NCI-H2029 treated with DMSO at 0.1 percent for 48 hours (cell line): ENCODE measurements at places on chromosomes 16 and 17.

GRCh38 chr17:68621065-68621464, 19.9 kb upstream of the FAM20A start:
- DNase-seq = no peak

DNA sequence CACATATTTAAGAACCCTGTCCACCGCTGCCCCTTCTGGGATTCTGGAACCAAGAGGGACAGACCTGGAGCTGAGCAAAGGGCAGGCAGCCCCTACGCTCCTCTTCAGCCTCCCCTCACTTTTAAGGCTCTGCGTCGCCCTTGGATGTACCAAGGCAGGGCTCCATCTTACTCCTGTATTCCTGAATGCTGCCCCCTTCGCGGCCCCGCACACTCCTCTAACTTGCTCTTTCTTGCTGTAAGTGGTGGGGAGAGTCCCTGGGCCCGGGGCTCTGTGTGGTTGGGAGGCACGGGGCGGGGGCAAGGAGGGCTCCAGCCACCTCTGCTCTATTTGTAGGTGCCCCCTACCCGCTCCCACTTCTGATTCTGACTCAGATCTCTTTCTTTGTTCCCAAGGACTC, 1.2 kb downstream of the TNS4 start:
- DNase-seq = no peak

DNA sequence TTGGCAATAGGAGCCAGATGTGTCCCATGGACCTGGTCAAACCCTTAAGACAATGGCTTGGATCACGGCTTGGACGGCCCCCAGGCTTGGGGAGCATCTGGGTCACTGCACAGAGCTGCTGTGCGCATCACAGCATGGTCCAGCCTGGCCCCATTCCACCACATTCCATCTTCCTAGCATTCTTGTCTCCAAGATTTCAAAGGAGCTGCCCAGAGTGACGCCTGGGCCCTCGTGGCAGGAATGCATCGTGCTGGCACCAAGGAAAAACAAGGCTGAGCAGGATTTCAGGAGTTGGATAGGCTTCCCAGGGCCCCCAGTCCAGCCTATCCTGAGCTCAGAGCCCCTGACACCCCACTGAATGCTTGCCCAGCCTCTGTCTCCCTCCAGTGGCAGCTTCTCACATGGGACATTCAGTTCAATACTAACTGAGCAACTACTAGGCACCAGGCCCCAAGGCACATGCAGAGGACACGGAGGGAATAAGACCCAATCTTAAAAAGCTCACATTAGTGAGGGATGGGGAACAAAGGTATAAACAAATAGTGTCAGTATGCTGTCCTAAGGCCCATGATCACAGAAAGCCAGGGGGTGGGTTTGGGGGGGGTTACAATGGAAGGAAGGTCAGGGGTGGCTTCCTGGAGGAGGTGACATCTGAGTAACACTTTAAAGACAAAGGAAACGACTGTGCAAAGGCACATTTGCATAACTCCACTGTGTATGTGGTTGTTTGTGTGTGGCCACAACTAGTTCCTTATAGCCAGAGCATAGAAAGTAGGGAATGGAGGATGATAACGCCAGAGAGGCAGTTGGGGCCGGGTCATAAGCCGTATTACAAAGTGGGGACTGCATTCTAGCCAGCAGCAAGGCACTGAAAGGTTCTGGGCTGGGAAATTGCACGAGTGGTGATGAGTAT, 34.1 kb downstream of the TK2 start:
- no peak for DNase-seq

DNA sequence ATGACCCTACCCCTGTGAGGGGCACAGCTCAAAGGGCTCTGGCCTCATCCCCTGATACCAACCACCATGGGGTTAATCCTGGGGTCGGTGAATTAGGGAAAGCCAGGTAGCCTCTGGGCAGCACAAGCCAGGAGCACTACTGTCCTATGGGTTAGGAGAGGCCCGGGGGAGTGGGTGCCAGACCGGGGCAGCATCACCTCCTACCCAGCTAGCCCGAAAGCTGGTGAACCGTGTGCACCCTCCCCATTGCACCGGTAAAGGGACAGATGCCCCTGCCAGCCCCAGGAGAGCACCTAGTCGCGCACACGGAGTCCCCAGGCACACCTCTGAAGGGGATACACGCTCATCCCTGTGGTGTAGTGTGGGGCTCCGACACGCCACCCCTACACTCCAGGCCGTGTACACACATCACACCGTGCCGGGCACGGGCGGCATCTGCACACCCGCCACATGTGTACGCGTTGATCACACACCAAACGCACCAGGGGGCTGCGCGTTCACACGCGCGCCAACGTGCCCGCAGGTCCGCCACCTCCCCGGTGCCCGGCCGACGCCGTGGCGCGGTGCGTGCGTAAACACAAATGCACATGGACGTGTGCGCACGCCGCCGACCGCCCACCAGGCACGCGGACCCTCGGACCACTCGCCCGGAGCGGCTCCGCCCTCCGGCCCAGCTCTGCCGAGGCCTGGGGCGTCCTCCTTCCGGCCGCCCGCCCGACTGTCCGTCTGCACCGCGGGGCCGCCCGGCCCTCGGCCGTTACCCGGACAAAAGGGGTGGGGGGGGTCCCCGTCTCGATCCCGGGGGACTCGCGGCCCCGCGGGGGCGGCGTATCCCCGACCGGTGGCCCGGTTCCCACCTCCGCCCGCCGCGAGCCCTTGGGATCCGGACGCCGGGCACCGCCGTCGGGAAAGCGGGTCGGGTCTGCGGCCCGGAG, 785 bp downstream of the UBALD1 start:
- DNase-seq = no peak

DNA sequence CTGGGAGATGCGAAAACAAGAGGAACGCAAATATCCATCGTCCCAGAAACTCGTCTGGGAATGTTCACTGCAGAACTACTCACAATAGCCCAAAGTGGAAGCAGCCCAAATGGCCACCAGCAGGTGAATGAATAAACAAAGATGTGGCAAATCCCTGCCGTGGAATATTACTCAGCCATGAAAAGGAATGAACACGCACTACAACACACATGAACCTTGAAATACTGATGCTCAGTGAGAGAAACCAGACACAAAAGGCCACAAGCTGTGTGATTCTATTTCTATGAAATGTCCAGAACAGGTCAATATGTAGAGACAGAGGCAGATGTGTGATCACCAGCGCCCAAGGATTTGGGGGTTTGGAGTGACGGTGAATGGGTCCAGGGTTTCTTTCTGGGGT, 169.8 kb downstream of the IRF8 start:
- DNase-seq = no peak
